ENCODE measurements at places on chromosomes 7 and 10.

DNA sequence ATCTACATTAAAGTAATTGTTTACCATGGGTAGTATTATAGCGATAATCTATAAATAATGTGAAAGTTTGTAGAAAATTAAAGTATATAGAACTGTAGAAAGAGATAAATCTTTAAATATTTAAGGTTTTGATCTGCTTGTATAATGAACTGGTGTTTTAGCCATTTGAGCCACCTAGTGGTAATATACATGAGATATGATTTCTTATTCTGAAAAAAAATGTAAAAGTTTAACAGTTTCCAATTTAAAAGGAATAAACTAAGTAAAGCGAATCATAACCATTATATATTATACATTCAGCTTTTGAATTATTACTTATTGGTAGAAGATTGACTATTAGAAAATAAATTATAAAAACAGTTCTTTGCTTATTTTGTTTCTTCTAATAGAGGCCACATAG, 91.2 kb downstream of the OTUD1 start:
- no peak for DNase-seq

- no peak for DNase-seq
Observed at GRCh38 chr7:106248600-106248999, 36.2 kb downstream of the NAMPT start.

- DNase-seq: no peak
Observed at GRCh38 chr7:27178366-27178765, 4.2 kb upstream of the HOXA10 start.

GRCh38 chr10:99658622-99659030, 683 bp upstream of the ENTPD7 start:
- DNase-seq: peak; percentile 58

- no peak for DNase-seq
Observed at GRCh38 chr10:60549686-60550085, 160.0 kb upstream of the ANK3 start.

DNA sequence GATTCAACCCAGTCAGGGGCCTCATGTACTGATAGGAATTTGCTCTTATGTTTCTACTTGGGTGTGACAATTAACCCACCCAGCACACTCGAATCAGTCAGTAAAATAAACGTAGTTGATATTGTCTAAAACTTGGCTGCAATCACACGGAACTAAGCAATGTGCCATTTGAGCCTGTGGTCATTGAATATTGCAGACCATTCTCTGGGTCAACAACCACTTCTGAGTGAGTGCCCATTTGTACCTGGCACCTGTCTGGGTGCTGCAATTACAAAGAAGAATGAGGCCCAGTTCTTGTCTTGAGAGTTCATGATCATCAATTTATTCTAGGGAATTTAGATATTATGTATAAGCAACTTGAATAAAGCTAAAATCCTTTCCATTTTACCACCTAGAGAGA, 29.8 kb downstream of the NPY start:
- no peak for DNase-seq

DNA sequence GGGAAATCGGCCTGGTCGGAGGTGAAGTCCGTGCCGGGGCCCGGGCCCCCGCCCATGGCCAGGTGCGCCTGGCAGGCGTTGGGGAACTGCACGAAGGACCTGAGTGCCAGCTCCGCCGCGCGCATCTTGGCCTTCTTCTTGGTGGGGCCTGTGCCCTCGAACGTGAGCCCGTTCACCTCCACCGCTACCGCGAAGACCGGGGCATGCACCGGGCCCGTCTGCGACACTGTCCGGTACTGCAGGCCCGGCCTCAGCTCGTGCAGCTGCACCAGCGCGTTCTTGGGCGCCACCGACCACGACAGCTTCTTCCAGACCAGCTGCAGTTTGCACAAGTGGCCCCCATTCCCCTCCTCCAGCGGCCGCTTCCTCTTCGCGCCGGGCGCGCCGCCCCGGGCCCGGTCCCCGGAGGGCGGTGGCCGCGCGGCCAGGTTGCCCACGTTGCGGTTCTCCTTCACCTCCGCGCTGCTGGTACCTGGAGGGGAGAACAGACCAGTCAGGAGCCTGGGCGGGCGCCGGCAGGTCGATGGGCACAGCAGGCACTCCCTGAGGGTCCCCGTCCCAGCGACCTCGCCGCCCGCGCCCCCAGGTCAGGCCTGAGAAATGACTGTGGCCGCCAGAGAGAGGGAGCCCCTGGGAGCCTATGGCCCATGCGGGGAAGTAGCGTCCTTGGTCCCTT, 307.4 kb downstream of the WDR37 start:
- DNase-seq: no peak

GRCh38 chr7:23685731-23686130, 5.7 kb downstream of the FAM221A start:
- DNase-seq: no peak

- no peak for DNase-seq
Observed at GRCh38 chr7:132179080-132179430, 397.2 kb downstream of the PLXNA4 start.

- no peak for DNase-seq
Observed at GRCh38 chr7:116214921-116215320, 4.6 kb downstream of the TES start.

GRCh38 chr7:111358915-111359314, 203.4 kb downstream of the IMMP2L start:
- no peak for DNase-seq

GRCh38 chr7:142887282-142888015, 1.9 kb upstream of the TRPV6 start:
- DNase-seq: no peak

- no peak for DNase-seq
Observed at GRCh38 chr7:34031156-34031555, 125.8 kb downstream of the BMPER start.

- no peak for DNase-seq
Observed at GRCh38 chr10:64142395-64142794, 621.2 kb downstream of the REEP3 start.

DNA sequence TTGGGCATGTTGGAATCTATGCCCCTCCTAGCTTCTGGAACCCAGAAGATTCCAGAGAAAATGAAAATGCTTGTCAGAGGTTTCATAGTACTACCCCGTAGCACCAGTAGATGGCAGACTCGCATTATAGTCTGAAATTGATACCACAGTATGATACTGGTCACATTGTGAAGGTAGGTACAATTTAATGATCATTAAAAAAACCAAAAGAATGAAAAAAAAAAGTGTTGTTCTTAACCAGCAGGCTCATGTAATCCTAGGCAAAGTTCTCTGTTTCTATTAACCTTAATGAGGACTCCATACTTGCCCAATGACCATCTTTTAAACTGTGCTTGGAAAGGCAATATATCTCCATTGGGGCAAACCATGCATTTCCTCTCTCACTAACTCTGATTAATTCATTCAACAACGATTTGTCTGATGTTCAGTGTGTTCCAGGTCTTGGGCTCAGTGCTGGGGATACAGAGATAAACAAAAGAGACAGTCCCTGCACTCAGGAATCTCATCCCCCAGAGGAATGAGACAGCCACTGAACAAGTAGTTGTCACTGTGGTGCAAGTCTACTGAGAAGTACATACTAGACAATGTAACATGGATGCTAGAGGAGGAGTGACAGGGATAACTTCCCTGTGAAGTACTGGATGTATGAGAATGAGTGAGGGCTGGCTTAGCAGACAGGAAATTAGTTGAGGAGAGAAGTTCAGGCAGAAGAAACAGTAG, 223.5 kb upstream of the PHYHIPL start:
- peak; percentile 16 for DNase-seq

DNA sequence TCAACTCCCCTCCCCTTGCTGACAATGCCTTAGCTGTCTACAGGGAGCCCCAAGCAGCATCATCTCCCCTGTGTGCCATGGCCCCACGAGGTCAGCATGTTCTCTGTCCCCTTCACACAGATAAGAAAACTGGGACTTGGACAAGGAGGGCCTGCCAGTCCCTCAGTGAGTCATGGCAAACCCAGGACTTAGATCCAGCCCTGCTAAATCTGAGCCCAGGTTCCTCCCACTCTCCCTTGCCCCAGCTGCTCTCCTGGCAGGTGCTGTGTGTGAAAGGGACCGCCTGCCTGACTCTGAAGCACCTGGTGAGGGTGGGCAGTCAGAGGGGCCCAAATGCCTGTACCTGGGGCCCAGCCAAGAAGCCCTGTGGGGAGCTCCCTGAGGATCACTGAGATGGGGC, 7.4 kb downstream of the CRHR2 start:
- no peak for DNase-seq

- no peak for DNase-seq
Observed at GRCh38 chr10:100831742-100832141, 81.0 kb upstream of the SLF2 start.

DNA sequence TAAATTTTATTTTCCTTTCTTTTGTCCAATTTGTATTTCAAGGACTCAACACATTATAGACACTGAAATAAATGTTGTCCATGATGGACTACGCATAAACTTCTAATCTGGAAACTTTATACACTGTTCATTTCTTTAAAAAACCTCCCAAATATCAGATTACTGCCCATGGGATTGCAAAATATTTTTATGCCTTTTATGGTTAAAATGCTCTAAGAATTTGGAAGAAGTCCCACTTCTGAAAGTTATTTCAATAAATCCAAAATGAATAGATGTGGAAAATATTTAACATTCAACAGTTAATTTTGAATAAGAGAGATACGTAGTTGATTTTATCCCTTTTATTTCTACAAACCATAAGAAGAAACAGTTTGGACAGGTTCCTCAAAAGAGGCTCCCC, 46.1 kb downstream of the CABCOCO1 start:
- DNase-seq: no peak

DNA sequence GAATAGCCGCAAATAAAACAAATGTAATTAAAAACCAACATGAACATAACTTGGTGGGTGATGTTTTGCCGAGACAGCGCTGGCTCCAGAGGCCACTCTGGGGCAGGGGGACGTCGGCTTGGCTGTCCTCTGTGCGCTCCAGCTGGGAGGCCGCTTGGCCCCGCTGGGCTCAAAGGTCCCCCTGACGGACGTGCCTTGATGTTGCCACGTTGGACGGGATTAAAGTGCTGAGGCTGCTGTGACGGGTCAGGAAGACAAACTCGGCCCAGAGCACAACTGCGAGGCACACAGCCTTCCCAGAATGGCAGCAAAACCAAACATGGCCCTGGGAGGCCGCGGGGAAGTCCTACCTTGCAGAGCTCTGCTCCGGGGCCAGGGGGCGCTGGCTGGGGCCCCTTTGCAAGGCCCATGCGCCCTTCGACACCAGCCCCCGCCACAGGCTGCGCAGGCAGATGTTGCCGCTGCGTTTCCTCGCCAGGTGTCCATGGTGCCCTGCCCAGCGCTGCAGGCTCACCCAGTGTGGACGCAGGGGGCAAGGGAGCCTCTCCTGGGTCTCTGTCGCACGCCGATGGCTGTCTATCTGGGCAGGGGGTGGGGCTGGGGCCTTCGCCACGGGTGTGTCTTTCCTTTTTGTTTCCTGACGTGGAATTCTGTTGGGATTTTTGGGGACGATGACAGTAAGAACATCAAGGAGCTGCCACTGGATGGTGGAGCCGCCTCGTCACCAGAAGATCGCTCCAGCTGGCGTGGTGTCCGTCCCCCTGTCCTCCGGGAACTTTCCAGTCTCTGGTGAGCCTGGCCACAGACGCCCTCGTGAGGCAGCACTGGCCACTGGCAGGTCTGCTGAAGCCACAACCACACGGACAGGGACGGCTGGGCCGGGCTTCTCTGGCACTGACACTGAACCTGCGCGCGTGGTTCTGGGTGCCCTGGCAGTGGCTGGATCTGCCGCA, 99.6 kb upstream of the DIP2C start:
- DNase-seq: peak; percentile 26

- DNase-seq: no peak
Observed at GRCh38 chr10:6140141-6140841, 51.5 kb downstream of the RBM17 start.

DNA sequence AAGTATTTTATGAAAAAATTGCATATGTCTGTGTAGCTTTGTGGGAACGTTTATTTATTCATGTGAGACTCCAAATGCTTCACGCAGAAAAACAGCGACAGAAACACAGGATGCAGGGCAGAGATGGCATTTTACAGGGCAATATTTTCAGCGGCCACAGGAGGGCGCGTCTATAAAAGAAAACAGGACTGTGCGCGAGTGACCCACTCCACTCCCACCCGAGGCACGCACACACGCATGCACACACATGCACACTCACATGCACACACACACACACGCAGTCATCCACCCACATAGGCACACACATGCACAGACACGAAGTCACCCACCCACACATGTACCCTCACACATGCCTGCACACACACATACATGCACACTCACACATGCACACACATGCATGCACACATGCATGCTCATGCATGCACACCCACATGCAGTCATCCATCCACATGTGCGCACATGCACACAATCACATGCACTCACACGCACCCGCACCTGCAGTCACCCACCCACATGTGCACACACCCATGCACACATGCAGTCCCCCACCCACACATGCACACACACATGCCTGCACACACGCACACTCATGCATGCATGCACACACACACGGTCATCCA, 96.3 kb downstream of the DNAJB6 start:
- peak; percentile 54 for DNase-seq

DNA sequence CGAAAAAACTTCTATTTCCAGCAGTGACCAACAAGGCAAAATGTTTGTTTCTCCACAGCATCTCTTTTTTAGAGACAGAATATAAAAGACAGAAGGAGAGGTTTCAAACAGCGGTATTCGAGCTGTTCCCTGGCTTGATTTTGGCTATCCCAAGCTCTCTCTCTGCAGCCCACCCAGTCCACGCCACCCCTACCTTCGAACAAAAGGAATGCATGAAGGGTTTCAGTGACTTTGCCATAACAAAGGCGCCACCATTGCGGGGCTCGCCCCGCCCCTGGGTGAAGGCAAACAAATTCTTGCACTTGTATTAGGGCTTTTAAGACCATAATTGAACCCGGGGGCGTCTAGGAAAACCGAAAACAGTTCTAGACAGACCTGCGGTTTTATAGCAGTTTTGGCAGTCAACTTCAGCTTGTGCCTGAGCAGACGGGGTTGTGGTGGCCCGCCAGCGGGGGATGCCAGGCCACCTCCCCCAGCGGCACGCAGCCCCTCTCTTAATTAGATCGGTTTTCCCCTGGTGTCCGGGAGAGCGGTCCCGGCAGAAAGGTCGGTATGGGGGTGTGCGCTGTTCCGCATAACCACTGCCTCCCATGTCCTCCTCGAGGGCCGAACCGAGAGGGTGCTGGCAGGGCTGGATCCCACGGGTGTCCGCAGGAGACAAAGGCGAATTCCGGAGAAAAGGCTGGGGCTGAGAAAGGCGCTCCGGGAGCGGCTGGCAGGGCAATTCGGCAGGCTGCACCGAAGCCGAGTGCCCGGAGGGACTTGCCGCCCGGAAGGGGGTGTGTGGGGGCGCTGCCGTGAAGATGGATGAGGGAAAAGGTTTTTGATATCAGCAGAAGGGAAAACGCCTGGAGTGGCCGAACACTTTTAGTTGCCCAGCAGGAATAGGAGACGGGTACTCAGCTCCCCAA, 2.7 kb upstream of the HOXA11 start:
- no peak for DNase-seq

- DNase-seq: no peak
Observed at GRCh38 chr7:94655126-94655847, 646 bp downstream of the SGCE start.

- DNase-seq: no peak
Observed at GRCh38 chr7:17544401-17544800, 245.9 kb downstream of the AHR start.

- DNase-seq: no peak
Observed at GRCh38 chr7:151706277-151707104, 170.4 kb downstream of the PRKAG2 start.
